Caco-2 (cell line): ENCODE measurements at places on chromosomes 2 and 18.

GRCh38 chr18:24378598-24378997 lies 19.0 kb downstream of the OSBPL1A start:
- no peak for DNase-seq

- no peak for DNase-seq
These were observed 37.3 kb downstream of the RNU4ATAC start for GRCh38 chr2:121567957-121568409.

GRCh38 chr2:84231478-84231877 lies 227.6 kb downstream of the SUCLG1 start:
- DNase-seq: no peak

GRCh38 chr2:586641-587076 lies 90.5 kb downstream of the TMEM18 start:
- no peak for DNase-seq

GRCh38 chr18:61336766-61337165 lies 3.5 kb downstream of the CDH20 start:
- no peak for DNase-seq

DNA sequence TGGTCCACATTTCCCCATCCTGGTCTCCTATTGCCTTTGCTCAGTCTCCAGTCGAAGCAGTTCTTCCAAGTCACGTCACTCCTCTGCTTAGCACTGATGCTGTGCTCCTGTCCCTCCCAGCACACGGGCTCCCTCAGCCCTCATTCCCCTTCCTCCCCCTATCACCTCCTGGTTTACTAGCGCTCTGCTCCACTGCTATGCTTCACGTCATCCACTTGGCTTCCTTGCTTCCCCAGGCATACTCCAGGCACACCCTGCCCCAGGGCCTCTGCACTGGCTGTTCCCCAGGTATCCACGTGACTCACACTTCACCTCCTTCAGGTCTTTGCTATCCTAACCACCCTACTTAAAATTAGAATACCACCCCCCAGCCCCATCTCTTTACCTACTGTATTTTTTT lies 269.3 kb downstream of the GLI2 start:
- no peak for DNase-seq

DNA sequence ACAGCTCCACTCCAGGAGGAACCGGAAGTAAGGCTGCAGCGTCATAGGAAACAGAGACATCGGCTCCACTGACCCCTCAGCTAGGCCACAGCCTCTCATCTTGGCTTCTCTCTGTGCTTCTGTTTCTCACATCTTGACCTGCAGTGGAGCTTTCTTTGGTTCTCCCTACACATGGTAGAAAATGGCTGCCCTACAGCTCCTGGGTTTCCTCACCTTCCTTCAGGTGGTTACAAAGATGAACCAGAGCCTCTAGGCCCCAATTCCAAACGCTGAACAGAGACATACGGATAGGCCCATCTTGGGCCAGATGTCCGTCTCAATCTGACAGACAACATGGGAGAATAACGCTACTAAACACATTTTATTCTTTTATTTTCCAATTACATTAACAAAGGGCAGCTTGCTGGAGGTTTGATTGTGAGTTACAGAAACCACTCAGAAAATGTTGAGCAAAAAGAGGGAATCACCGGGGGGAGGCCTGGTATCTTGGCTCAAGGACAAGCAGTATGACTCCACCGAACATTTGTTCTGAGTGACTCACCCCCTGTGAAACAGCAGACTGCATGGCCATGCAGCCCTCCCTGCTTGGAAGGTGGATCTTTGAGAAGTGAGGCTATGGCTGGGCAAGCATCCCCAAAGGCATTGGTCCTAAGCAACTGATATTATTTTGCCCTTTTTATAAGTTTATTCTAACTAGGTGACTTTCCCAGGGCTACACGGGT lies 303.5 kb downstream of the CDCA7 start:
- DNase-seq: no peak

GRCh38 chr18:62809900-62810299 lies 94.6 kb downstream of the PHLPP1 start:
- no peak for DNase-seq

GRCh38 chr2:105373344-105373781 lies 25.5 kb downstream of the FHL2 start:
- DNase-seq: no peak

GRCh38 chr2:98822301-98823164 lies 91.6 kb upstream of the MGAT4A start:
- DNase-seq: no peak

DNA sequence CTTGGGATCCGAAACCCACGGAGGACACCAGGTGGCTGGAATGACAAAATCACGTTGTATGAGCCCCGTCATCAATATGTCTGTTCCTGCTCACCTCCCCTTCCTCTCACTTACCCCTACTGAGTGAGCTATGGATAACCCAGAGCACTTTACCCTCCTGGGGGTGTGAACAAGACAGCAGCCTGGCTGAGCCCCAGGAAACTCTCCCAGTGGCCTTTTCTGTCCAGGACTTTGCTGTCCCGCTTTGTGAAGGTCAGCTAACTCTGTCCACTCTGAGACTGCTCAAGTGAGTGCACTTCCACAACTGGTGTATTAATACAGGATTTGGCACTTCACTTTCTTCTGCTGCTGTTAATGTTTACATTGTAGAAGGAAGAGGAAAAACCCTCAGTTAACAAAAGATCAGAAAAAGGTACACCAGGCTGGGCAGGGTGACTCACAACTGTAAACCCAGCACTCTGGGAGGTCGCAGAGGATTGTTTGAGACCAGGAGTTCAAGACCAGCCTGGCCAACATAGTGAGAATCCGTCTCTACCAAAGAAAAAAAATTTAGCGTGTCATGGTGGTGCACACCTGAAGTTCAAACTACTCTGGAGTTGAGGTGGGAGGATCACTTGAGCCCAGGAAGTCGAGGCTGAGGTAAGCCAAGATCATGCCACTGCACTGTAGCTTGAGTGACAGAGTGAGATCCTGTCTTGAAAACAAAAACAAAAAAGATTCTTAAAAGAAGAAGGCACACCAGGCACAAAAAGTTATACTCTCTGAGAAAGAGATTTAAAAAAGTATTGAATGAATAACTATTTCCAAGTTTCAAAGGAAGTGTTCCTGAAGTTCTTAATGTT lies 90.3 kb downstream of the CLHC1 start:
- no peak for DNase-seq

GRCh38 chr2:173059971-173060461 lies 15.6 kb upstream of the MAP3K20 start:
- DNase-seq: no peak

DNA sequence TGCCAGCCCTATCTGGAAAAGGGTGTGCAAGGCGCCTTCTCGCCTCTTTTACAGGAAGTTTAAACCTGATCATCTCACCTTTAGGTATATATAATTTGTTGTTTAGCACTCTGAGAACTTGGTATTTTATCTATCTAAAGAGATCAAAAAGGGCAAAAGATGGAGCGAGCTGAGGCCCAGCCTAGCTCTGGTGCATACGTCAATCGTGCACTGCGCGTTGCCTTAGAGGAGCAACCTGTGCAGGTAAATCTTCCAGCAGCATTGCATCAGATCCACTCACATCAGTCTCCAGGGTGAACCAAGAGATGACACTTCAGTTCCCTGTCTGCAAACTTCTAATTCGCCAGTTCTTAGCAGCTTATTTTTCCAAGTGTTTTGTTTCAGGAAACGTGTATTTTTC lies 15.4 kb downstream of the BCL11A start:
- DNase-seq: no peak

DNA sequence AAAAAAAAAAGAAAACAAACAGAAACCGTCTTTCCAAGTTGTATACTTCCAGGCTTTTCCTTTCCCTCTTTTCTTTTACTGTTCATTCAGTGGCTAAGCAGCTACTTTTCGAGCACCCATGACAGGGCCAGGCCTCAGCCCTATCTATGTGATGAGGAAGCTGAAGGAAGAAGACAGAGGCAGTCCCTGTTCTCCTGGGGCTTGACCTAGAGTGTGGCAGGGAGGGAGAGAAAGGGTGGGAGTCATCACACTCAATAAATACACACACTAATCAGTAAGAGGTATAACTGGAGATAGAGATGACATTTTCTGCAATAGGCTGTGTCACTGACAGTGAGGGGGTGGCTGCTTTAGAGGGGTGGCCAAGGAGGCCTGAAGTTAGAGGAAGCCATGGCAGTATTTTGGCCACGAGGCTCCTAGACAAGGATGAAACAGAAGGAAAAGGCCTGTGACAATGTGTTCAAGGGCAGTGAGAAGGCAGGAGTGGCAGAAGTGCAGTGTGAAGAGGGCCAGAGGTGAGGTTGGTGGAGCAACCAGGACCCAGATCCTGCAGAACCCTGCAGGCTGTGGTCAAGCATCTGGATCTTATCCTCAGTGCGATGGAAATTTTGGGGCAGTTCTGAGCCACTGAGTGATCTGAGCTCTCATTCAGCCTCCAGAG lies 131.8 kb upstream of the TTC39C start:
- no peak for DNase-seq
